Pancreas (tissue), 10 donors: ENCODE measurements at places on chromosomes 11 and 22. TPM values are rescaled to one million over a fixed set of nuclear protein-coding genes. Genes with fewer than 3 reads are reported as not detected.

KRTAP5-11 gene
- total RNA-seq = not detected

KCNK4 gene
- not detected for total RNA-seq

CHADL gene
- total RNA-seq = 0.95 TPM

- no peak for DNase-seq
Observed at GRCh38 chr22:27865496-27865895, 53.6 kb downstream of the PITPNB start.

DNA sequence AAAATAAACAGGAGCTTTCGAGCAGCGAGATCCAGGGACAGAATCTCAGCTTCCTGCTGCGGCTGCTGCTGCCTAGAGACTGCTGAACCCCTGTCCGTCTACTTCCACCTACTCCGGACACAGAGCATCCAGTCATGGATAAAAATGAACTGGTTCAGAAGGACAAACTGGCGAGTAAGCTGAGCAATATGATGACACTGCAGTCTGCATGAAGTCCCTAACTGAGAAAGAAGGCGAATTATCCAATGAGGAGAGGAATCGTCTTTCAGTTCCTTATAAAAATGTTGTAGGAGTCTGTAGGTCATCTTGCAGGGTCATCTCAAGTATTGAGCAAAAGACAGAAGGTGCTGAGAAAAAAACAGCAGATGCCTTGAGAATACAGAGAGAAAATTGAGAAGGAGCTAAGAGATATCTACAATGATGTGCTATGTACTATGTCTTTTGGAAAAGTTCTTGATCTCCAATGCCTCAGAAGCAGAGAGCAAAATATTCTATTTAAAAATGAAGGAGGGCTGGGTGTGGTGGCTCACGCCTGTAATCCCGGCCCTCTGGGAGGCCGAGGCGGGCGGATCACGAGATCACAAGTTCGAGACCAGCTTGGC lies 11.1 kb upstream of the MS4A2 start:
- DNase-seq = no peak

DNA sequence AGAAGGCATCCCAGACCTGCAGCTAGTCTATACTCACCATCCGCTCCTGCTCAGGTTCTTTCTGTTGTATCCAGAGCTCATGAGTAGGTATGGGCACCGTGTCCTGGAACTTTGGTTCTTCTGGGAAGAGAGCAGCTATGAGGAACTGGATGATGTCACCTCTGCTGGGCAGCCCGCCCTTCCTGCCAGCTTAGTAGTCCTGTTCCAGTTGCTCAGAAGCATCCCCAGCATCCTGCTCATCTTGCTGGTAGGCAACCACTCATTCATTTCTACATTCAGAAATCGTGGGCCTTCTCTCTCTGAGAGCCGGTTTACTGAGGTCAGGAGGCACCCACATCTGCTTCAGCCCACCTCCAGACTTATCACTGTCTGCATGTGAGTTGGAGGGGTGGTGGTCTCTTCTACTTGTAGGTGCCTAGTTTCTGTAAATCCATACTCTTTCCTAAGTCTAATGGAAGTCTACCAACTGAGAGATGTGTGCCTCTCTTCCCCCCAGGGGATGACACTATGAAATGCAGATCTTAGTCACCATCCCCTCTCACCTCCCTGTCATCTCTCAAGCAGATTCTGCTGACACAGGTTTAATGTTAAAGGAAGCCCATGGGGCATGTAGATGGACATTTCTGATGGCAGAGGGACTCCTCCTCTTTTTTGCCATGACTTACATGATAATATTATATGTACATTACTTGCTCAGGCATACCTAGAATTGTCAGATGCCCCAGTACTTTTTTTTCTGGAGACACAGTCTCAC lies 29.6 kb upstream of the CCDC134 start:
- DNase-seq = no peak

- DNase-seq = no peak
Observed at GRCh38 chr11:22668005-22668796, 1.8 kb downstream of the GAS2 start.

DNA sequence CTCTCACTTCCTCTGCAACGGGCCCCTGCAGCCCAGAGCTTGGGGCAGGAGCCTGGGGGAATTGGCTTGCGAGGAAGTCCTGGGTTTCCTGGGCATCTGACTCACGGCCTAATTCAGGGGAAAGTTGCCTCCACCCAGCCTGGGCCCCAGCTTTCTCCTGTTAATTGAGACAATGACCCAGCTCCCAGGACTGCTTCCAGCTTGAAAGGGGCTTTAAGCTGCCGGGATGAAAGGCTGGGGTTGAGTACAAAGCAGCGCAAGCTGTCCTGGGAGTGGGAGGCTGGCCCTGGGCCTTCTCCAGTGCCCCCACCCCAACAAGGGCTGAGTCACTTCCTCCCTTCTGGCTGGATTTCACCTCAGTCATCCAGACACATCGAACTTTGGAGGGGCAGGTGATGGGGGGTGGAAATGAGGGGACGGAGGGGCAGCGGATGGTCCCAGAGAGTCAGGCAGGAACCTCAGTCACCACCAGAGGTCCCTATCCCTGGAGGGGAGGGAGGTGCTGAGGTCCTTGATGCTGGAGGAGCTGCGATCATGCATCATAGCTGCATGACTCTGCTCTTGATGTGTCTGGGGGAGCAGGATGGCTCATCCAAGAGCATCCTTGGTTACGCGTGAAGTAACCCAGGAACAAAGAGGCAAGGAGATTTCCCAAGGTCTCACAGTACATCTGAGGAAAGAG lies 30.1 kb upstream of the OAF start:
- peak; percentile 9 for DNase-seq

DNA sequence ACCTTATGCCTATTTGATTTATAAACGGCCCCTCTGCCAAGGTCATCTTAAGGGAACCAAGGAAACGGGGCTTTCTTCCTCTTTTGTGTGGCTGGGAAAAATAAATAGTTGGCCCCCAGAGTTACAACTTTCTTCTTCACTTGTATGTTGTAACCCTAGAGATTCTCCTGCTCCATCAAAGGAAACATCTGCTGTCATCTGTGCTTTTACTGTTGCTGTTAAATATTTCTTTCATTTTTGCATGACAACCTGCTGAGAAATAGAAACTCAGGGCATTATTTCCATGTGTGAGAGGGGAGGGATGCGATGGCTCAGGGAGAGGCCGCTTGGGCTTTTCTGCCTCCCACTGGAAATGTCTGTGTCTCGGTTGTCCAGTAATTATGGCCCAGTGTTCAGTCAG lies 21.8 kb upstream of the CDC42EP2 start:
- no peak for DNase-seq

DNA sequence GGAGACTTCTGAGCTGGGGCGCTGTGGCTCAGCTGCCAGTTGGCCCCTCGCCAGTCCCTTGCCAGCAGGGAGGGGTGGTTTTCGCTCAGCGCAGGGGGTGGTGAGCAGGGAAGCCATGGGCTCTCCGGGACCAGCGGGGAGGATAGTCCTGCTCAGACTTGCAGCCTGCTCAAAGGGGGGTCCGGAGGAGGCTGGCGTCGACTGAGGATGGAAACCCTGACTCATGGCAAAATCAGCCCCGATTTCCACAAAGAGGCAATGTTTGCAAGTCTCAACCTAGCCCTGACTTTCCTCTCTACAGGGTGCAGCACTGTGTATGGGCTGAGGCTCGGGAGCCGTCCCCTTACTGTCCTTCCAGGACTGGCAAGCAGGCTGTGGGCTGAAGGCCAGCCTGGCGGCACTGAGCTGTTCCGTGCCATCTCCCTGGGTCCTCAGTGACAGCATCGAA lies 35.1 kb downstream of the FBLN1 start:
- DNase-seq = no peak

- DNase-seq = peak; percentile 32
Observed at GRCh38 chr11:59172345-59173079, 580 bp downstream of the DTX4 start.

DNA sequence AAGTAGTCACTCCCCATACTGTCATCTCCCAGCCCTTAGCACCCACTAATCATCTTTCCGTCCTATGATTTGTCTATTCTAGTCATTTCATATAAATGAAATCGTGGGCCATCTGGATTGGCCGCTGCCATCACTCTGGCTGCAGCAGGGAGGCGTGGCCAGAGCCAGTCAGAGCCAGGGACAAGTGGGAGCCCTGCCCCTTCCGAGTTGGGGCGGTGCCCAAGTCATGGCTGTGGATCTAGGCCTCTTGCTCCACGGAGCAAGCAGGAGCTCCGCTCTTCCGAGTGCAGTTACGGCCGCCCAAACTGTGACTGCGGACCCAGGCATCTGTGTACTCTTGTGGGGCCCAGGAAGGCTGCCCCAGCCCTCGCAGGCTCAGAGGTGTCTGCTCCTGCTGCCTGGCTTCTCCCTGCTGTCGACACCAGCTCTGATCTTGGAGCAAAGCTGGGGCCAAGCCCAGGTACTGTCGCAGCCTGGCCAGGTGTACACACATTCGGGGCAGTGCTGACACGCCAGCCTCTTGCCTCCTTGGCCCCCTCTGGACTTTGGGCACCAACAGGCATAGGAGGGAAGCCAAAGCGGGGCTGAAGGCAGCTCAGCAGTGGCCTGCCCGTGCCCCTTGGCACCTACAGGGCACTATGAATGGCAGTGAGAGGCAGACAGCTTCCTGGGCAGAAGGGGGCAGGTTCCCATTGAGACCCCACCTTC lies 8.4 kb downstream of the MRPL48 start:
- peak; percentile 48 for DNase-seq

DNA sequence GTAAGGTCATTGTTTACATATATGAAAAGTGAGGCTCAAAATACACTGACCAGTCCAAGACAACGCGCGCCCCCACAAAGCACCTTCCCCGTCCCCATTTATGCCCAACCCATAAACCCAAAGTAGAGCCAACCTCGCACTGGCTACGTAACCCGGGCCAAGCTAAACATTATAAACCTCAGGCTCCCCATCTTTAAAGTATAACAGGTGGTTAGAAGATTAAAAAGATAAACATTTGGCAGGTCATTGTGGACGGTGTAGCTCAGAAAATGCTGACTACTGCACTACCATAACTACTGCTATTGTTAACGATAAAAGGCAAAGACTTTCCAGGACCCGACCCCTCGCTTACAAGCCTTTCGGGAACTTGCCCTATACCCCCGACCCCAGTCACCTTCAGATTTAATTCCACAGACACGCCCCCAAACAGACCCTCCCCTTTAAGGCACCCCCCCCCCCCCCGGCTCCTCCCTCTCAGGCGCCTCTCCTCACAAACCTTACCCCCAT lies 470 bp downstream of the NUMA1 start:
- DNase-seq = no peak

DNA sequence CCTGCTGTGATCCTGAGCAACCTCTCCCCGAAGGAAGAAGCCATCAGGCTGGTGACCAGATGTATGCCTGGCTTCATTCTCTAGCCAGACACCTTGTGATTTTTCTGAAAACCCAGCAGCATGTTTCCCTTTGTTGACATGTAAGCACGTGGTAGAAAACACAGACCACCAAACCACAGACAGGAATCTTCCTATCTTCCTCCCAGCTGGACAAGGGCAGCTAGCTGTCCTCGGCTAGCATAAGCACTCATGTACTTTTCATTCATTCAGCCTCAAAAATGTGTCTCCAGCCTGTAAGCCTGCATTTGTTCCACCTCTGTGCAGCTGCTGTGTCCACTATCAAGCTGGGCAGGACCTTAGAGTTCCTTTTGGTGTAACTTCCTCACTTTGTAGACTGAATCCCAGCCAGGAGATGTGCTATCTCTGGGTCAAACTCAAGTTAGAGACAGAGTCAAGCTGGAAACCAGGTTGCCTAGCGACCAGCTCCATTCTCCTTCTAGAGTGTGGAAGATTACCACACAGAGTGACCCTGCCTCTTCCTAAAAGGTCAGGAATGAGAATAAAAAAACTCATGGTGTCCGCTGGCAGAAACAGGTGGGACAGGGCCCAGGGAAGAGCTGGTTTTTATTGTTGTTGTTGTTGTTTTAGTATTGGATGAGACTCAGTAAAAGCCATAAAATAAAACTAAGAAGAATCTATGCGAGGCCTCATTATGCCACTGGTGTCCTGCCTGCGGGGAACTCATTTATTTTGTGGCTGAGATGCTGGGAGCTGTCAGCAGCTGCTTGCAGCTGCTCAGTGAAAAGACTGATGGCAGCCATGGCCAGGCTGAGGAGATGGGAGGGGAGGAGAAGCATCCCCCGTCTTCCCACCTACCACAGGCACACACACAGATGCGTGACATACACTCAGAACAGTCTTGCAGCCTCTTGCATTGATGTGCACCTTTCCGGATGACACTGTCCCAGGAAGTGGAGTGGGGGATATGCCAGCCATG lies 7.4 kb upstream of the CLMP start:
- DNase-seq = no peak

DNA sequence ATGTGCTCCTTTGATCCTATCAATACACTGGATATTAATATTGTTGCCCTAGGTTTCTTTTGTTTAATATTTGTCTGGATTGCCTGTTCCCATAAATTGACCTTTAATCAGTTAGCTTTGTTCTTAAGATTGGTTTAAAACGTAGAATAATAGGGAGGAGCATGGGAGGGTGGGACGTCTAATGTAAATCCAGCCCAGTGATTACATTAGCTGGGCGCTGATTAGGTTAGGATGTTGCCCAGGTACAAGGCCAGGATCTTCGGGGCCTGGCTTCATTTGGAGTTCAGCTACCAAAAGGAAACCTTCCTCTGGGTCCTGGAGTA lies at the start of gene SRSF8:
TSS of gene SRSF8 (plus strand) at position 204 of the 323 bp plus-strand sequence. CDS start 308 bp downstream, outside the sequence.
- DNase-seq = no peak

GRCh38 chr11:67644472-67645418 lies 5.2 kb upstream of the TBX10 start:
- DNase-seq = no peak

DNA sequence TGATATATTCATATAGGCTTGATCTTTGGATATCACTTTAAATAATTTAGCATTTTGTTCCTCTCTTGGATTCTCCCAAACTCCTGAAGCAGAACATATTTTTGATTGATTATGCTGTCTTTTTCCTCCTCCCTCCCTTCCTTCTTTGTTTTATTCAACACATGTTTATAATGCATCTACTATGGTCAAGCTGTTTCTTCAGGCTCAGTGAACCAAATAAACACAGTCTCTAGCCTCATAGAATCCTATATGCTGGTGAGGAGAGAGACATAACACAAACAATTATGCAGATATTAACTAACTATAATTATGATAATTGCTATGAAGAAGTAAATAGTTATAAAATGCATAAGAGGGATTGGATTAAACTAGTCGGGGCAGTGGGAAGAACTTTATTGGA lies 1023.6 kb upstream of the RAG2 start:
- DNase-seq = no peak

DNA sequence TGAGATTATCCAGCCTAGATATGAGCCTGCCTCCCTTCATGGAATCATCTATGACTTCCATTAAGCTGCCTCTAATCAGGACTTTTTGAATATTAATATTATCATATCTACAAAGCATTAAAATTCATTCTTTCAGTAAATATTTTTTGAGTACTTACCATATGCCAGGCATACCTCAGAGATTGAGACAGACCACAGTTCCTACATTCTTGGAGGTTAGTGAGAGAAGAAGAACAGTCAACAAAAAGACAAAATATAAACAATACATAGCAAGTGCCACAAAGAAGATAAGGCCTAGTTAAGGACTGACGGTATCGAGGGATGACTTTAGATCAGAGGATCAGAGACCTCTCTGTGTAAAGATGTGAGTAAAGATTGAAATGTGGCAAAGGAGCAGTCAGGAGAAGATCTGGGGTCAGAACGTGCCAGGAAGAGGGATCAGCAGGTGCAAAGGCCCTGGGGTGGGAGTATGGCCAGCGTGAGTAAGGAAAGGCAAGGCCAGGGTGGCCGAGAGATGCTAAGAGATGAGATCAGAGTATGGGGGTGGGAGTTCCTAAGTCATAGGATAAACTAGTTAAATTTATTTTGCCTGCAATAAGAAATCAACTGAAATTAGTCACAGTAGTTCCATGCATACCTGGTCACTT lies 15.4 kb downstream of the SLC35C1 start:
- no peak for DNase-seq
